HFFc6 (cell line): ENCODE measurements at places on chromosomes 7 and 10. TPM values are rescaled to one million over a fixed set of nuclear protein-coding genes. Genes with fewer than 3 reads are reported as not detected.

DNA sequence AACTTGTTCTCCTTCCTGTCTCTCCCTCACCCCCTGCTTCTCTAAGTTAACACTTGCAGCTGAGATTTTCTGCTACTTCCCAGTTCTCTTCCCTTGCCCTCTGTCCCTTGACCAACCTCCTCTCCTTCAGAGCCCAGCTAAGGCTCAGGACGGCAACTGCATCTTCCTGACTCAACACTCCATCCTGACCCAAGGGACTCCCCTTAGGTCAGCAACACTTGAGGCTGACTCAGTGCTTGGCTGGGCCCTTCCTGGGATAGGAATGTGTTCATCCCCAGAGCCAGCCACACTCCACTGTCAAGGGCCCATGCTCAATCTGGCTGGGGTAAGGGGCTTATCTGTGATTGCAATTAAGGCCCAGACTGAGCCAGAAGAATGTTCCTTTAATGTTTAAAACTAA, 3.4 kb downstream of the CALHM2 start:
- peak overlapping the region; percentile 91 for H3K4me3 ChIP-seq
- peaks cover 8% of the 10 kb centered on the region for H3K27me3 ChIP-seq
- H3K27ac ChIP-seq, result peak overlapping the region; percentile 83
- peaks cover 45% of the 10 kb centered on the region for H3K36me3 ChIP-seq

The SPDYE2 gene
- total RNA-seq, result not detected in 2 replicates

The NPSR1 gene
- total RNA-seq, result not detected in 3 replicates

DNA sequence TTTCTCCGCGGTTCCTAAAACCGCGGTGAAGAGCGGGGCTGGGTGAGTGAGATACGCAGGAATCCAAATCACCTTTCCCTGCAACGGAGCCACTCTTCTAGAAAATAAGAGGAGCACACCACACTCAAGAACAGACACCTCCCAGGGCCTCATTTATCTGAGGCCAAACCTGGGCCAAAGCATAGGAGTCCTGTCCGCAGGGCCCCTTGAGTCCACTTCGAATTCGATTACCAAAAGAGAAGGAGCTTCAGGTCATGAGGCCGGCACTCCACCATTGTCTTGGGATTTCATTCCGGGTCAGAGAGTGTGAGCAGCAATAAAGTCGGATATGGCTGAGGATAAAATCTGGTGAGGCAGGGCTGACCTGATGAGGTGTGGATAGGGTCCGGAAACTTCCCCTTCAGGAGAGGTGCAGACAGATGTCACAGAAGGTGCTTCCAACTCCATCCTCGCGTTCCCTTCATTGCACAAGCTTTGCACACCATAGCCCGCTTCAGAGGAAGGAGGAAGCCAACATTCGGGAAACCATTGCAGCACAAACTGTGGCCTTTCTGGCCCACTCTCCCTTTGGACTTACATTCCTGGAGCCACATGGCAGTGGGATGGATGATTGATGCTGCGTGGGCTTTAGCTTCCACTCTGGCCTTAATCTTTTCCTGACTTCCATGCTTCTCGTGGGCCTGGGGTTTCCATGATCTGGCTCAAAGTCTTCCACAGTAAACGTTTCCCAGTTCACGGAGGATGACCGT, 27.2 kb upstream of the ZNF273 start:
- H3K4me3 ChIP-seq, result no peak overlapping the region
- peaks cover 8% of the 10 kb centered on the region; the same call in 1 of the 2 replicates for H3K27me3 ChIP-seq
- no peak overlapping the region for H3K27ac ChIP-seq

The CYP3A7 gene
- total RNA-seq, result not detected in 3 replicates

The ZNF804B gene
- total RNA-seq, result not detected in 3 replicates

The SLC26A5 gene
- total RNA-seq, result not detected in 2 replicates

The BLNK gene
- not detected in 3 replicates for total RNA-seq

The CALML5 gene
- total RNA-seq, result not detected in 3 replicates

The DLX6 gene
- not detected in 3 replicates for total RNA-seq

GRCh38 chr10:11658801-11659368, 47.4 kb upstream of the USP6NL start:
- no peaks in the 10 kb centered on the region for H3K36me3 ChIP-seq
- peaks cover 13% of the 10 kb centered on the region for H3K27me3 ChIP-seq
- H3K4me3 ChIP-seq, result peak overlapping the region; percentile 6; the same call in 1 of the 2 replicates
- no peak overlapping the region for H3K27ac ChIP-seq
- peaks cover 9% of the 10 kb centered on the region for H3K4me1 ChIP-seq

DNA sequence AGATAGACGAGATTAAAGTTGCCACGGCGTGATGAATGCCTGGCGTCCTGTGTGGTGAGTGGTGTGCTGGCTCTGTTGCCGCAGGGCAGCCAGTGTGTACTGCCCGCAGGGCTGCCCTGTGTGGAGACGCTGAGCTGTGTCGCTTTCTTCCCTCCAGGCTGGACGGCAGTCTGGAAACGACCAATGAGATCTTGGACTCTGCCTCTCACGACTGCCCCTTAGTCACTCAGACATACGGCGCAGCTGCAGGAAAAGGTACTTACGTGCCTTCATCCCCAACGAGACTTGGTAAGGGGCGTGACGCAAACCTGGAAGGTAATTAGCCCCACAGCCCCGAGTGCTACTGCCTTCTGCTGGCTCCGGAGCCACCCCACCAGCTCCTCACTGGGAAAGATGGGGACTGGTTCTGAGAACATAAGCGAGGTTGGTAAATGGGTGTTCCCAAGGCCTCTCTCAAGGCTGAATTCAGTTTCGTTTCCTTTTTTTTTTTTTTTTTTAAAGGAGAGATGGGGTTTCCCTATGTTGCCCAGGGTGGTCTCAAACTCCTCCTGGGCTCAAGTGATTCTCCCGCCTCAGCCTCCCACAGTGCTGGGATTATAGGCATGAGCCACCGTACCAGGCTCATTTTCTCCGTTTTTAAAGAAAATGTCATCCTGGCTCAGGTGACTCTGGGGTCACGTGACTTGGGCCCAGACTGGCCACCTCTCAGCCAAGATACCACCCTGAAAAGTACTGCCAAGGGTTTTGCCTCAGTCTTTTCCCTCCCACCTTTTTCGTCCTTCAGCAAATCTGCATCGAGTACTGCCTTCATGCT, 39.6 kb downstream of the WIPI2 start:
- no peaks in the 10 kb centered on the region for H3K4me1 ChIP-seq
- no peak overlapping the region for H3K4me3 ChIP-seq
- H3K27me3 ChIP-seq, result no peaks in the 10 kb centered on the region

The FAM171A1 gene
- total RNA-seq, result 32.9 to 50.0 TPM (median 37.3 TPM) in 3 replicates

- peaks cover 15% of the 10 kb centered on the region; the same call in 1 of the 2 replicates for H3K36me3 ChIP-seq
- peak overlapping the region; percentile 7; the same call in 1 of the 2 replicates for H3K27ac ChIP-seq
- peaks cover 89% of the 10 kb centered on the region for H3K4me1 ChIP-seq
- H3K4me3 ChIP-seq, result no peak overlapping the region
- no peak for DNase-seq
- H3K27me3 ChIP-seq, result peaks cover 10% of the 10 kb centered on the region
Measured at GRCh38 chr10:79098596-79099015, 29.8 kb downstream of the ZMIZ1 start.

GRCh38 chr7:105496521-105496920, 25.6 kb downstream of the PUS7 start:
- H3K36me3 ChIP-seq, result peaks cover 20% of the 10 kb centered on the region; the same call in 1 of the 2 replicates
- peak overlapping the region; percentile 86 for H3K27ac ChIP-seq
- DNase-seq, result peak; percentile 57
- H3K27me3 ChIP-seq, result no peaks in the 10 kb centered on the region; the same call in 1 of the 2 replicates
- H3K4me1 ChIP-seq, result peaks cover 56% of the 10 kb centered on the region

DNA sequence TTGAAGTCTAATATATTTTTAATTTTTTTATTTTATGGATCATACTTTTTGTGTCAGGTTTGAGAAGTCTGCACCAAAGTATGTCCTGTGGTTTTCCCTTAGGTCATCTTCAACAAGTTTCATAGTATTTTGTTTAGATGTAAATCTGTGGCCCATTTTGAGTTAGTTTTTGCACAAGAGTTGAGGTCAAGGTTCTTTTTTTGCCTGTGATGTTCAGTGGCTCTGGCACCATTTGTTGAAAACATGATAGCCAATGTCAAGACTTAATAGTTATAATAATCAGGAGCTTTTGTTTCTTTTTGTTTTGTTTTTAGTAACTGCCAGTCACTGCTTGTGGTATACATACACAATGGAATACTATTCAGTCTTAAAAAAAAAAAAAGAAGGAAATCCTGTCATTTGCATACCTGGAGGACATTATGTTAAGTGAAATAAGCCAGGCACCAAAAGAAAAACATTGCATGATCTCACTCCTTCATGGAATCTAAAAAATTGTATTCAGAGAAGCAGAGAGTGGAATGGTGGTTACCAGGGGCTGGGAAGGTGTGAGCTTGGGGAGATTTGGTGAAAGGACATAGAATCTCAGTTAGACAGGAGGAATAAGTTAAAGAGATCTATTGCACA, 61.3 kb downstream of the EGFR start:
- H3K36me3 ChIP-seq, result peaks cover 42% of the 10 kb centered on the region
- H3K27me3 ChIP-seq, result peaks cover 2% of the 10 kb centered on the region
- peaks cover 82% of the 10 kb centered on the region for H3K4me1 ChIP-seq
- H3K4me3 ChIP-seq, result no peak overlapping the region

The CARD11 gene
- total RNA-seq, result not detected in 3 replicates

DNA sequence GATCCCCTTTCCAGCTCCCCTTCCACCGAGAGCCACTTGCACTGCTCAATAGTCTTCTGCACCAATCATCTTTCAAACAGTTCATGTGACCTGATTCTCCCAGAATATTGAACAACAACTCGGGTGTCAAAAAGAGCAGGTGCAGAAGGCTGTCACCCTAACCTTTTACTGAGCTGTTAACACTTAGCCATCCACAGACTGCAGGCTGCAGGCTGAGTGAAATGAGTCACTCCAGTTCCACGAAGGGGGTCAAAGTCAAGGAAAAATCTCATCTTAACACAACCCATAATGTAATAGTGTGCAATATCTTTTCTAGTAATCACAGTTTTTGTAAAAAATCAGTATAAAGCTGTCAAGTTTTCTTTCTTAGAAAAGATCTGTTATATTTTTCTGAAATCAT, 63.1 kb downstream of the MTPAP start:
- H3K4me3 ChIP-seq, result no peak overlapping the region
- H3K27ac ChIP-seq, result no peak overlapping the region
- H3K36me3 ChIP-seq, result no peaks in the 10 kb centered on the region
- H3K4me1 ChIP-seq, result peaks cover 9% of the 10 kb centered on the region
- no peak for DNase-seq

DNA sequence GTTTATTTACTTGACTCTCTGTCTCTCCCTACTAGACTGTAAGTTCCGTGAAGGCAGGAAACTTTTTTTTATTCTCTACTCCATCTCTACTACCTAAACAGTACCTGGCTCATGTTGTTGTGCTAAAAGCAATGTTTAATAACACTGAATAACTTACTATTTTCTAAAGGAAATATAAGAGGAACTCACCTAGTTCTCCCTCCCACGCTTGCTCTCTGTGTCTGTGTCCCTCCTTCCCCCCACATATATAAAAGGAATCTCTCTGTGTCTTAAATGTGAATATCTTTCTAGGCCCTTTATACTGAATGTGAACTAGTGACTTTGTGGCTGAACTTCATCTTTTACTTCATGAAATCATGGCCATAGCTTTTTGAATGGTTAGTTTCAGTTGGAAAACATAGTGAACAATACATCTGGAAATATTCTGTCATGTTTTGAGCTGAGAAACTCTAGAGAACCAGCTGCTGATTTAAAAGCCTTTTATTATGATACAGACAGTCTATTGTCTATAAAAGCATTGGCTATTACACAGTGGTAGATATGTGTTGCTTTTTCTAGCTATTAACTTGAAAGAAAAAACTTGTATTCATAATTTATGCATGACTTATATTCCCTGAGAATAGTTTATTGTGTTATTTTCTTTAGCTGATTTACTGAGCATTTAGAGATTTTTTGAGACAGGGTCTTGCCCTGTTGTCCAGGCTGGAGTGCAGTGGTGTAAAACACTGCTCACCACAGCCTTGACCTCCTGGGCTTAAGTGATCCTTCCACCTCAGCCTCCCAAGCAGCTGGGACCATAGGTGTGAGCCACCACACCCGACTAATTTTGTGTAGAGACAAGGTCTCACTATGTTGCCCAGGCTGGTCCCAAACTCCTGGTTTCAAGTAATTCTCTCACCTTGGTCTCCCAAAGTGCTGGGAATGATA, 42.5 kb downstream of the VCL start:
- peaks cover 5% of the 10 kb centered on the region for H3K27me3 ChIP-seq
- H3K27ac ChIP-seq, result peak overlapping the region; percentile 84
- H3K36me3 ChIP-seq, result peaks cover 36% of the 10 kb centered on the region
- H3K4me1 ChIP-seq, result peaks cover 54% of the 10 kb centered on the region
- no peak for DNase-seq

- H3K36me3 ChIP-seq, result peaks cover 21% of the 10 kb centered on the region
- H3K27ac ChIP-seq, result peak overlapping the region; percentile 92
- DNase-seq, result no peak
- no peaks in the 10 kb centered on the region; the same call in 1 of the 2 replicates for H3K27me3 ChIP-seq
- peaks cover 34% of the 10 kb centered on the region for H3K4me1 ChIP-seq
- no peak overlapping the region for H3K4me3 ChIP-seq
Measured at GRCh38 chr7:4739528-4739992, 35.9 kb upstream of the AP5Z1 start.

DNA sequence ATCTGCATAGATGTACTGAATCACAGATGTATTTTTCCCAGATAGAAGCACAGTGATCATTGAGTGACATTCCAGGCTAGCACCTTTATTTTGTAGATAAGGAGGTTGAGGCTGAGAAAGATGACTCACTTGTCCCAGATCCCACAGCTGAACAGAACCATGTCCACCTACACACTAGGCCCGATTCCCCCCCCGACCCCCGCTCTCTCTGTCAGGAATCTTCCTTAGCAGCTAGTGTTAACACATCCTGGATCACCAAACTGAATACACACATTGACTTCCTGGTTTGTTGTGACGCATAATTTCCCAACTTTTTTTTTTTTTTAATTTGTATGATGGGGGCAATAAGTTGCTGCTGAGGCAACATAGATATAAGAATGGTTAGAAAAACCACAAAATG, 5.2 kb downstream of the SFMBT2 start:
- H3K36me3 ChIP-seq, result no peaks in the 10 kb centered on the region
- DNase-seq, result no peak
- no peak overlapping the region for H3K4me3 ChIP-seq
- H3K27ac ChIP-seq, result no peak overlapping the region

DNA sequence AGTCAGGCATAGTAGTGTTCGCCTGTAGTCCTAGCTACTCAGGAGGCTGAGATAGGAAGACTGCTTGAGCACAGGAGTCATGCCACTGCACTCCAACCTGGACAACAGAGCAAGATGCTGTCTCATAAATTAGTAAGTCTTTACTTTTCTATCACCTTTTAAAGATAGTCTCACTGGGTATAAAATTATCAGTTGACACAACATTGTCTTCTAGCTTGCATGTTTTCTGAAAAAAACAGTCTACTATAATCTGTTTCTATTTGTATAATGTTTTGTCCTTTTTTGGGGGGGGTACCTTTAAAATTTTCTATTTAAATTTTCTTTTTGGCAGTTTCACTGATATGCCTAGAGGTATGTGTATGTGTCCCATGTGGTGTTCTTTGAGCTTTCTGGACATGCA, 39.6 kb downstream of the COPG2 start:
- H3K27ac ChIP-seq, result no peak overlapping the region
- no peaks in the 10 kb centered on the region for H3K27me3 ChIP-seq
- H3K4me1 ChIP-seq, result peaks cover 16% of the 10 kb centered on the region
- H3K36me3 ChIP-seq, result peaks cover 22% of the 10 kb centered on the region
- no peak overlapping the region for H3K4me3 ChIP-seq
- DNase-seq, result no peak

GRCh38 chr10:84424731-84425167, 96.4 kb downstream of the CCSER2 start:
- no peaks in the 10 kb centered on the region; the same call in 1 of the 2 replicates for H3K27me3 ChIP-seq
- H3K4me3 ChIP-seq, result peak overlapping the region; percentile 88
- H3K36me3 ChIP-seq, result peaks cover 11% of the 10 kb centered on the region
- DNase-seq, result peak; percentile 93
- peaks cover 56% of the 10 kb centered on the region for H3K4me1 ChIP-seq

The CAV1 gene
- total RNA-seq, result 938 and 1,106 TPM in 2 replicates

GRCh38 chr7:103499976-103500375, 54.0 kb upstream of the SLC26A5 start:
- no peak for DNase-seq
- H3K27me3 ChIP-seq, result peaks cover 12% of the 10 kb centered on the region

- no peaks in the 10 kb centered on the region; the same call in 1 of the 2 replicates for H3K36me3 ChIP-seq
- H3K4me3 ChIP-seq, result no peak overlapping the region
- peaks cover 1% of the 10 kb centered on the region for H3K27me3 ChIP-seq
- H3K4me1 ChIP-seq, result peaks cover 48% of the 10 kb centered on the region
Measured at GRCh38 chr10:35453855-35454532, 117.7 kb downstream of the CCNY start.
